Mammary microvascular endothelial cell (primary cell): ENCODE measurements at places on chromosomes 1 and 21. TPM values are rescaled to one million over a fixed set of nuclear protein-coding genes. Genes with fewer than 3 reads are reported as not detected.

The ATAD3C gene
- 0.07 TPM in 1 of 2 replicates, not detected in the other for total RNA-seq

The DYNLT5 gene
- total RNA-seq, result 0.84 and 1.4 TPM in 2 replicates

The FCRL6 gene
- total RNA-seq, result not detected in 2 replicates

The MTARC2 gene
- 7.8 and 10.1 TPM in 2 replicates for total RNA-seq

The RNF186 gene
- not detected in 2 replicates for total RNA-seq

The GPR25 gene
- not detected in 2 replicates for total RNA-seq

The MCM3AP gene
- 32.6 and 45.0 TPM in 2 replicates for total RNA-seq

The TFF3 gene
- 13.9 and 14.9 TPM in 2 replicates for total RNA-seq

The MR1 gene
- total RNA-seq, result 7.4 and 8.8 TPM in 2 replicates

The TAL1 gene
- 25.1 and 25.8 TPM in 2 replicates for total RNA-seq

The PTAFR gene
- total RNA-seq, result 0.05 TPM in 1 of 2 replicates, not detected in the other
